ENCODE measurements at places on chromosomes 1 and 21.

- DNase-seq = no peak
Measured at GRCh38 chr1:186722711-186723309, 42.6 kb upstream of the PTGS2 start.

- no peak for DNase-seq
Measured at GRCh38 chr1:15947382-15948090, 28.4 kb downstream of the ZBTB17 start.

- DNase-seq = peak; percentile 70
Measured at GRCh38 chr1:205273551-205273982, 45.8 kb downstream of the TMCC2 start.

DNA sequence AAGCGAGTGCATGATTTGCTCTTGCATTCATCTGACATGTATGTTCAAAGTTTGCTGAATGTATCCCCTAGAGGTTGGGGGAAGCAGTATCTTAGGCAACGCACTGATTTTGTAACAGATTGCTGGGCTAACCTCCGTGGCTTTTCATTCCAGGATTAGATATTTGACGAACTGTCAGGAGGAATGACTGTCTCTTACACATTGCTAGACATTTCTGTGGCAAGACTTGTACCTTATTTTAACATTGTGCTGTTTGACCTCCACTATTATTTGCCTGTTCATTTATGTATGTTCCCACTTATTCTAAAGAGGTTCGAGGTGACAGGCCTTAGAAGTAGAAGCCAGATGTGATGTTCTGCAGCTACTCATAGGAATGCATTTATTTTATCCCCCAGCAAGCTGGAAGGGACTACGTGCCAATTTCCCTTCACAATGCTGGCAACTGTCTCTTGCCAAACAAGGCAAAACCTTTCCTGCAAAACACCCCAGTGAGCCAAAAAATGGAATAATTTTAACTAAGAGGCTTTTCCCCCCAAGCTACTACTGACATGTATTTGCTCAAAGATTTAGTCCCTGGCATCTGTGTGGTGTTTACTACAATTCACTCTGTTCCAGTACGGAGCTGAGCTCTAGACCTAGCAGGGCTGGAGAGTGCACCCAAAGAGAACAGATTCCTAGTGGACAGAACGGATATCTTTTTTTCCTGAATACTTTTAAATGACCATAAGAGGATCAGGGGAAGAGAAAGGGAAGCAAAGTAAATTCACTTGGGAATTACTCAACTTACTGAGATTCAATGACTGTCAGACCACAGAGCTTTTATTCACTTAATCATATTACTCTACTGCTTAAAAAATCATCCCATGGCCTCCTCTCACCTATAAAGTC is 646.2 kb downstream of the SMYD3 start:
- no peak for DNase-seq

DNA sequence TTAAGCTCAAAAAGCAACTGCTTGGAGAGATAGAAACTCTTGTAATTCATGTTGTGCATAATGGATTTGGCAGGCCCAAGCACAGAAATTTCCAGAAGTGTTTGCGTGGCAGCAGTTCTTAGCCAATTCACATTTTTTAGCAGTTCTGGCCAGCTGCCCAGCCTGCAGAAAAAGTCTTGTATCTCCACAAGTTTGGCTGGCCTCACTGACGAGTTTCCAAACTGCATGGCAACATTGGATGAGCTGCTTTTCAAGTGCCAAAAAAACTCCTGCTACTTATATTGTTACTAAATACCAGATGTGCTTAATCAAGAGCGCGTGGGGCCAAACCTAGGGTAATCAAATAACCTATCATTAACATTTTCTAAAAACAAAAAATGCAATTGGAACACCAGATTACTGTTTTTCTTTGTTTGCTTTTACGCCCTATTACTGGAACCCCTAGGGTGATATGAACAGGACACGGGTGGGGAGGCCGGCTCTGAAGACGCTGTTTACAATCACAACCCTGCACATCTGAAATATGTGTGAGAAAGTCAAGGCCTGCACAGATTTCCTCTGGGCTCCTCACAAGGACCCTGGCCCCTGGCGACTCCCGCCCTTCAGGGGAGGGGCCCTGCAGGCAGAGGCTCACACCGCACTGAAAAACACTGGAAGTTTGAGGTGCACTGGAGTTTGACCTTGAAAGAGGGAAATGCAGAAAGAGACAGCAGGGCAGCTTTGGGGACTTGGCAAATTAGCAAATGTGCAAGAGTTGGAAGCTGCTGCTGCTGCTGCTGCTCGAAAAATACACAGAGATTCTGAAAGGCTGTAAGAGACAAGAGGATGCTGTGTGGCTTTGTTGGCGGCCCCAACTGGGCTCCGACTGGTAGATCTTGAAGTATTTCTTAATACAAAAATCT is 55.2 kb upstream of the TARBP1 start:
- no peak for DNase-seq

DNA sequence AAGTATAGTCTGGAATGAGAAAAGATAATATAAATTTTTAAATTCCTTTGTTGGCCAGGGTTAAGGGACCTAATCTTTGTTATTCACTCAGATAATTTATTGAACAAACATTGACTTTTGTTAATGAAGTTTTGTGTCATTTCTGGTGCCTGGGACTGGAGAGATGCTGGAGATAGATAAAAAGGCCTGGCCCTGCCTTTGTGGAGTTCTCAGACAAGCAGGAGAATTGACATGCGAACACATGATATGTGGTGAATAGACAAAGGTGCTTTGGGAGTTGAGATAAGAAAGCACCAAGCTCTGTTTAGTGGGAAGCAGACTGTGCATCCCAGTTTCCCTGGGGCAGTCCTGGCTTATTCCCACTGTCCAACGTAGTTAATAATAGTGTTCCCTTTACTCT is 8.5 kb downstream of the C1orf21 start:
- no peak for DNase-seq

DNA sequence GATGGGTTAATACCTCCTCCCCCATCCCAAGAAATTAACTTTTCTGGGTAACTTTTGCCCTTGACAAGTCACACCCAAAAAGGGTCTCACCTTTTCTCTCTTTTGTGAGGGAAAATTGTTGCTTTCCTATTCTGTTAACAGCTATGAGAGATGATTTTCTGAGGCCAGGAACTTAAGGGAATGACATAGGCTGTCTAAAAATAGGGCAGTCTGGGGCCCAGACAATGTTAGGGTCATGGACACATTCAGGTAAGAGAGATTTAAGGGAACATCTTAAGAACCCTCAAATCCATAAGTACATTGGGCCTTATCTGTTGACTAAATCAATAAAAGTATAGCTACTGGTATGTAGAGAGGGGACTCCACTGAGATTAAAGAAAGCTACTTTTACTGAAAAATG is 8.4 kb upstream of the GSTM3 start:
- DNase-seq = no peak

- no peak for DNase-seq
Measured at GRCh38 chr1:171576144-171576543, 45.9 kb upstream of the MYOCOS start.

- no peak for DNase-seq
Measured at GRCh38 chr1:206657751-206658150, 22.4 kb downstream of the DYRK3 start.

DNA sequence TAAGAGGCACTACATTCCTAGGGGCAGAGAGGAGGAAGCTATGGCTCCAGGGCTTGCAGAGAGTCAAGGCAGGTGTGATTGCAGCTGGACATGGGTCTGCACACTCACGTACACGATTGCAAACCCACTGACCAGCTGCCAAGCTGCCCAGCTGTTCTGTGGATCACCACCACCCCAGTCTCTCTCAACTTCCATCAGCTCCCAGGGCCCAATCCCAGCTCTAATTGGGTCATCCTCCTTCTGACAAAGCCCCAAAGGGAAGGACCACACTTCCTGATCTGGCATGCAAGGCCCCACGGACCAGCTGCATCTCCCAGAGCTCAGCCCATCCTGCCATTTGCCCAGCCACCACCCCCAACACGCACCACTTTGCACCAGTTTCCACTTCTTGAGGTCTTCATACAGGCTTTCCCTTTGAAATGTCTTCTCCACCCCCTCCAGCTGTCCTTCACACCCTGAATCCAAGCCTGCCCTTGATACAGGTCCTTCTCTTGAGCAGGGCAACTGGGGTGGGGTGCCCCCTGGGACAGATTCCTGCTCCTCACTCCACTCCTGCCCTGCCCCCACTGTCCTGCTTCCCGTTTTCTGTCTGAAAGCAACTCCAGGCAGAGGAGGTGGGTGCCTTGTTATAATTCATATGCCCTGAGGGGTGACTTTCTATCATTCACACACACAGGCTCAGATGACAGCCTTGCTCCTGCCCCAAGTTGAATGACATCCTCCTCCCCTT is 179.4 kb upstream of the EDN2 start:
- DNase-seq = no peak

DNA sequence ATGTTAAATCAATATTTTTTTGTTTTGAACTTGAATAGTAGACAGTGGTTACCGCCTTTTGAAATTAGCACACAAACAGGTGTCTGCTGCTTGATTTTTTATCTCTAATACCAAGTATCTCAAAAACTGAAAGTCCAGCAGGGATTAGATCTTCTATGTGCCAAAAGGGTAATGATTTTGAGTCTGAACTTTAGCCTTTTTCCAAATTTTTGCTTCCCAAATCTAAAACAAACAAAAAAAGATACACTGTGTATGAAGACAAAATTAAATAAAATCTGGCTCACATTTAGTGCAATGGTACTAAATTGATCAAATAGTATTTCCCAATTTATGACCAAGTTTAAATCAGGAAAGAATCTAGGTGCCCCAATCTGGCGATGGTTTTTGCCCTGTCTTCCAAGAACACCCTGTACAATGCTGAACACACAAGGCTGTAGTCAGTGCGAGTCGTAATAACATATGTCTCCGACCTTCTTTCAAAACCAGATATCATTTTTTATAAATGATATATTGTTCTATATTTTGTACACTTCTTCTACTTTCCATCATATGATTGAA is 40.5 kb downstream of the PLPPR4 start:
- no peak for DNase-seq

DNA sequence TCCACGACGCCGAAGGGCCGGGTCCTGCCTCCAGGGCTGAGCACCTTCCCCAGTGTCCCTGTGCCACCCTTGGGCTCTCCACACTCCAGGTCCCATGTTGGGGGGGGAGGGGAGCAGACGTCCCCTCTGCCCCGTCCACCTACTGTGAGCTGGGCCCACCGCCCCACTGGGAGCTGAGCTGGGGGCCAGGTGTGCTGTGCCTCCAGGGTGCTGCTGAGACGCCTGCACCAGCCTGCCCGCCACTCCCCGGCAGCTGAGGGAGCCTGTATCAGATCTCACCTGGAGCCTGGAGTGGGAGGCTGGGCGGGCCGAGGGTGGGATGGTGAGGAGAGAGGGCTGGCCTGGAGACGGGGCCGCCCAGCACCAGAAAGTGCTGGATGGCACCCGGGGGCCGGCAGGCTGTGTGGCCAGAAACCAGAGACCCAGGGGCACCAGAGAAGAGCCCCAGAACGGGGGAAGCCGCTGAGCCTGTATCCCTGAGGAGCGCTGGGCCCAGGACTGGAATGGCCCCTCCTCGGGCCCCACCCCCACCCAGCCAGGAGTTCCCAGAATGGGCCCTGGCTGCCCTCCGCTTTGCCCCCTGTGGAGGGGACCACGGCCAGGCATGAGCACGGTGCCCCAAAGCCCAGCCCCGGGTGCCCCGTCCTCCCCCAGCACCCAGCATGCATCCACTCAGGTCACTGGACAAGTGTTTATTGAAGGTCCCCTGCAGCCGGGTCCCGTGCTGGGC is 3.4 kb downstream of the TNFRSF18 start:
- no peak for DNase-seq

DNA sequence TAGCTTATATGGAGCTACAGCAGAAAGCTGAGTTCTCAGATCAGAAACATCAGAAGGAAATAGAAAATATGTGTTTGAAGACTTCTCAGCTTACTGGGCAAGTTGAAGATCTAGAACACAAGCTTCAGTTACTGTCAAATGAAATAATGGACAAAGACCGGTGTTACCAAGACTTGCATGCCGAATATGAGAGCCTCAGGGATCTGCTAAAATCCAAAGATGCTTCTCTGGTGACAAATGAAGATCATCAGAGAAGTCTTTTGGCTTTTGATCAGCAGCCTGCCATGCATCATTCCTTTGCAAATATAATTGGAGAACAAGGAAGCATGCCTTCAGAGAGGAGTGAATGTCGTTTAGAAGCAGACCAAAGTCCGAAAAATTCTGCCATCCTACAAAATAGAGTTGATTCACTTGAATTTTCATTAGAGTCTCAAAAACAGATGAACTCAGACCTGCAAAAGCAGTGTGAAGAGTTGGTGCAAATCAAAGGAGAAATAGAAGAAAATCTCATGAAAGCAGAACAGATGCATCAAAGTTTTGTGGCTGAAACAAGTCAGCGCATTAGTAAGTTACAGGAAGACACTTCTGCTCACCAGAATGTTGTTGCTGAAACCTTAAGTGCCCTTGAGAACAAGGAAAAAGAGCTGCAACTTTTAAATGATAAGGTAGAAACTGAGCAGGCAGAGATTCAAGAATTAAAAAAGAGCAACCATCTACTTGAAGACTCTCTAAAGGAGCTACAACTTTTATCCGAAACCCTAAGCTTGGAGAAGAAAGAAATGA is 37.6 kb downstream of the CENPF start:
- no peak for DNase-seq

GRCh38 chr1:147895123-147895522 is 7.5 kb upstream of the GJA8 start:
- no peak for DNase-seq

GRCh38 chr1:183391863-183392262 is 26.3 kb downstream of the NMNAT2 start:
- no peak for DNase-seq

DNA sequence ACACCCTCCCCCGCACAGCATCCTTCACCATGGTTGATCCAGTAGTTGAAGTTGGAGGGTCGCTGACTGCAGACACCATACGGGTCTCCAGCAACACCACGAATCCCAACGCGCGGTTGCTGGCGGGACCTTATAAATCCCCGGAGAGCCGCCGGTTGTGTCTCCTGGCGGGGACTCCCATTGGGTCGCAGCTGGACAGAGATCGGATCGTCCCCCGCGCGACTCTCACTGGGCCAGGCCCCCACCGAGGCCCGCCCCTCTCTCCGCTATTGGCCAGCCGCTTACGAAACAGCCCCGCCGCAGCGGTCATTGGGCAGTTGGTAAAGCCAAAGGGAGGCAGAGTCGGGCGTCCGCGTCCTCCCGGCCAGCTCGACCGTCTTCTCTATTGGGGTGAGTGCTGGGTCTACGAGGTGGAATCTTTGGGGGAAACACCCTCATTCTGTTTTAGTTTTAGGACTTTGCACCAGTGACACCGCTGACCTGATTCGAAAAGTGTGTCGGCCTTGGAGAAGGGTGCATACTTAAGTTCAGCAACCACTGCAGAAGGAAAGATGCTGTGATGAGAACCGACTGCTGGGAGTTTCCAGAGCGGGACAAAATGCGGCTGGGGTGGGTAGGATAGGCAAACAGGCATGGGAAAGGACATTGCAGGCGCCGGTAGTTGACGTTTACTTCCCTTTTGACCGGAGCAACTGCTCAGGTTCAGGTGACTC is 27.4 kb downstream of the RABIF start:
- peak; percentile 31 for DNase-seq

- DNase-seq = no peak
Measured at GRCh38 chr1:24683713-24684162, 40.6 kb downstream of the SRRM1 start.
